ENCODE measurements at places on chromosomes 6 and 20. TPM values are rescaled to one million over a fixed set of nuclear protein-coding genes. Genes with fewer than 3 reads are reported as not detected.
A peak's percentile ranks its signal among the peaks of the same experiment; 100 is the strongest.

The NEDD9 gene
- polyA plus RNA-seq = 21.3 TPM

The CCR6 gene
- polyA plus RNA-seq = not detected

The HACE1 gene
- 6.8 TPM for polyA plus RNA-seq

The SNAP91 gene
- not detected for polyA plus RNA-seq

- DNase-seq = peak; percentile 19
These were observed 26.6 kb downstream of the ZNF133 start for GRCh38 chr20:18314786-18315406.

- no peak for DNase-seq
These were observed 31.7 kb downstream of the SAMHD1 start for GRCh38 chr20:36919715-36920333.

DNA sequence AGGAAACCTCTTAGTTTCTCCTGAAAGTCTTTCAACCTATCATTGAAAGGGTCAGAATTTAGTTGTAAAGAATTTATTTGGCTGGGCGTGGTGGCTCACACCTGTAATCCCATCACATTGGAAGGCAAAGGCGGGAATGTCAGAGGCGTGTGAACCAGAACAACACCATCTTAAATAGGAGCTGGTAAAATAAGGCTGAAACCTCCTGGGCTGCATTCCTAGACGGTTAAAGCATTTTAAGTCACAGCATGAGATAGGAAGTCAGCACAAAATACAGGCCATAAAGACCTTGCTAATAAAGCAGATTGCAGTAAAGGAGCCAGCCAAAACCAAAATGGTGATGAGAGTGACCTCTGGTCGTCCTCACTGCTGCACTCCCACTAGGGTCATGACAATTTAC is 29.6 kb downstream of the OR2B2 start:
- DNase-seq = no peak

DNA sequence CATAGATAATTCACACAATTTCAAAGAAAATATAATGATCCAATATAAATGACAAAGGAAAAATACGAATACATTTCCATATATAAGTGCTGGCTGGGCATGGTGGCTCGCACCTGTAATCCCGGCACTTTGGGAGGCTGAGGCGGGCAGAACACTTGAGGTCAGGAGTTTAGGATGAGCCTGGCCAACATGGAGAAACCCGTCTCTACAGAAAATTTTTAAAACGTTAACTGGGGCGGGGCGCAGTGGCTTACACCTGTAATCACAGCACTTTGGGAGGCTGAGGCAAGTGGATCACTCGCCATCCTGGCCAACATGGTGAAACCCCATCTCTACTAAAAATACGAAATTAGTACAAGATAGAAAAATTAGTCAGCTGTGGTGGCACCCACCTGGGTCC is 14.9 kb upstream of the MAPK13 start:
- DNase-seq = no peak

DNA sequence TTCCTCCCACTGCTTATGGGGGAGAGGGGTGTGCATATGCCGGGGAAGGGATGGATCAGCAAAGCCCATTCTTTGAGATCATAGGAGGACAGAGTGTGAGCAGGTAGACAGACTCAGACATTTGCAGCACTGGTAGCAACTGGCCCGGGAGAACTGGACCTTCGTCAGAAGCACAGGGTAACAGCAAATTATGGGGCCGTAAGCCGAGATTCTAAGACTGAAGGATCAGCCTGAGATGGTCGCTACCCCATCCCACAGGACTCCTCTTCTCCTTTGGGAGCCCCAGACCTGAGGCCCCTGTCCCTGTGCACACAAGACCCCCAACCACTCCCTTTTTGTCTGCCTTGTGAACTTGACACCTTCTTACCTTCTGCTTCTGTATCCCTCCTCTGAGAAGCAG is 106.5 kb downstream of the TOX2 start:
- no peak for DNase-seq

- DNase-seq = no peak
These were observed 19.0 kb upstream of the MLN start for GRCh38 chr6:33822575-33823395.

GRCh38 chr6:5457041-5457440 is 195.7 kb downstream of the FARS2 start:
- no peak for DNase-seq

DNA sequence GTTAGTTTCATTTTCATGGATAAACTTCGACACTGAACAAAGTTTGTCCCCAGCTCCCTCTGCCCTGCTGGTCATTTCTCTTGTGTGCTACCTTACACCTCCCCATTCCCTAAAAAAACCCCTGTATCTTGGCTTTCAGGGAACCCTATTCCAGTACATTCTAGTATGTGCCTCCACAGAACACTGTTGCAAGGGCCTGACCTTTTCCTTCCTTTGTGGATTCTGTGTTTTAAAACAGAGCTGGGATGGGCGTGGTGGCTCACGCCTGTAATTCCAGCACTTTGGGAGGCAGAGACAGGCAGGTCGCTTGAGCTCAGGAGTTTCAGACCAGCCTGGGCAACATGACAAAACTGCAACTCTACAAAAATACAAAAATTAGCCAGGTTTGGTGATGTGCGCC is 20.6 kb upstream of the QKI start:
- no peak for DNase-seq

- DNase-seq = no peak
These were observed 6.6 kb upstream of the ULBP2 start for GRCh38 chr6:149935246-149935645.

DNA sequence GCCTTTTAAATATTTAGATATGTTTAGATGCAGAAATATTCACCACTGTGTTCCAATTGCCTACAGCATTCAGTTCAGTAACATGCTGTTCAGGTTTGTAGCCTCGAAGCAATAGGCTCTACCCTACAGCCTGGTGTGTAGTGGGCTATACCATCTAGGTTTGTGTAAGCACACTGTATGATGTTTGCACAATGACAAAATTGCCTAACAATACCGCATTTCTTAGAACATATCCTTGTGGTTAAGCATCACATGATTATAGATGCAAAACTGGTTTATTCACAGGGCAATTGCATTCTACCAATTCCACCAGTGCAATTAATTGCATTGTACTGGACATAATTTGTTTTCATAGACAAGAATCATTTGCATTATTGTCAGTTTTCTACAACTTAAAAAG is 7.9 kb upstream of the SLC22A16 start:
- DNase-seq = no peak

DNA sequence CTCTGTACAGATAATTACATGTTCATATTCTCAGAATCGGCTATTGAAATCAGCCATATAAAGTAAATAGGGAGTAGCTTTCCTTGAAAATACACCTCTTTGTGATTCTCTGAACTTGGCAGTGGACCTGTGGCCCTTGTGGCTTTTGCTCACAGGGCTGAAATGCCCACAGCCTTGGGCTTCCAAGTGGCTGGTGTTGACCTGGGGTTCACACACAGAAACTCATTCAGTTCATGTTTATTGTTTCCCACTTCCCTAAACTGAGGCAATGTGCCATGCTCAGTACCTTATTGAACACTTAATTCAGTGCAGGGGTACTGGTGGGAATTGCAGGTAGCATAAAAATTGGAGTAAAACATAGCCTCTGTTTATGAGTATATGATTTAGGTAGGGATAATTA is 19.1 kb upstream of the TULP4 start:
- DNase-seq = no peak

All from BJ (cell line).